ENCODE measurements at places on chromosomes 3 and 15. TPM values are rescaled to one million over a fixed set of nuclear protein-coding genes. Genes with fewer than 3 reads are reported as not detected.

DNA sequence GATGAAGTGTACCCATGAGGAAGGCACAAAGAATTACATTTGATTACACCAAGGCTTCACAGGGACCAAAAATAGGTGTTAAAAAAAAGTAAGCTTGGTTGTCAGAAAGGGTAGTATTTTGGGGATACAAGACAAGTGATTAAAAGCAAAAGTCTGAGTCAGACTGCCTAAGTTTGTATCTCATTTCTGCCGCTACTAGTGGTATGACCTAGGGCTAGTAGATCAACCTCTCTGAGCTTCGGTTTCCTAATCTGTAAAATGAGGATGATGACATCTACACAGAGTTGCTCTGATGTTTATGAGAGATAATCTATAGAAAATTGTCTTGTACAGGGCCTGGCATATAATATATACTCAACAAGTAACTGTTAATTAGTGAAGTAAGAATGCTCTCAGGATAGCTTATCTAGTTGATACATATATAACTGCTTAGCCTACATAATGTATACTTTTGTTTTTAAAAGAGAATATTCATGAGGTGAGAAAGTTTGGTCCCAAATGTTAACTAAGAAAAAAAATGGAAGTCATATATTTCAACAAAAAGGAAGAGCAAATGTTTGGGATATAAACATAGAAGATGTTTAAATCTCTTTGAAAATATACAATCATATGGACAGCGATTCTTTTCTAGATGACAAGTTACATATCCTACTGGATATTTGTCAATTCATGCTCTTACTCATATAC is 163.0 kb upstream of the SLC2A2 start:
- no peak overlapping the region for H3K27ac ChIP-seq
- no peak overlapping the region for H3K4me3 ChIP-seq
- no peaks in the 10 kb centered on the region for H3K36me3 ChIP-seq
- no peak for DNase-seq

DNA sequence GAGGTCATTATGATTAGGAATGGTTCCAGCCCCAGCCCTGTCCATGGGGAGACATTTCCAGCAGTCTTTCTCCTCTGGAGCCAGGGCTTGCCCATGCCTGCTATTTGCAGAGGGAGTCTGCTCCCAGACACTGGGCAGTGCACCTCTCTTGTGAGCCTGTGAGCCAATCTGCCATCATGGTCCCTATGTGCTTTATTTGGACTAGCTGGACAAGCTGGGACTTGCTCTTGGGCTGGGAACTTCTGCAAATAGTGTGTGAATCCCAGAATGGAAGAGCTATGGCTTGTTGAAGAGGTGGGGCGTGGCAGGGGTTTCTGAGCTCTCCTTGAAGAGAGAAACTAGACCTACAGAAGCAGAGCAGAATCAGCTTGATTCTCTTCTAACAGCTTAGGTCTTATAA is 53.7 kb upstream of the KY start:
- H3K27ac ChIP-seq = no peak overlapping the region
- DNase-seq = no peak
- peaks cover 9% of the 10 kb centered on the region for H3K27me3 ChIP-seq
- H3K4me3 ChIP-seq = no peak overlapping the region
- no peaks in the 10 kb centered on the region for H3K4me1 ChIP-seq
- H3K36me3 ChIP-seq = no peaks in the 10 kb centered on the region

GRCh38 chr3:198071602-198072287 is 111.7 kb downstream of the LMLN start:
- no peak overlapping the region for H3K4me3 ChIP-seq
- peaks cover 2% of the 10 kb centered on the region for H3K4me1 ChIP-seq
- H3K27ac ChIP-seq = no peak overlapping the region
- DNase-seq = no peak

GRCh38 chr3:73694983-73695757 is 70.4 kb upstream of the PDZRN3 start:
- no peak overlapping the region for H3K27ac ChIP-seq
- H3K4me3 ChIP-seq = no peak overlapping the region
- peaks cover 7% of the 10 kb centered on the region for H3K4me1 ChIP-seq

- H3K36me3 ChIP-seq = no peaks in the 10 kb centered on the region
- H3K4me3 ChIP-seq = no peak overlapping the region
- no peak for DNase-seq
- peaks cover 11% of the 10 kb centered on the region for H3K4me1 ChIP-seq
Measured at GRCh38 chr3:20849975-20850374, 664.0 kb upstream of the SGO1 start.

- H3K27ac ChIP-seq = no peak overlapping the region
- no peak overlapping the region for H3K4me3 ChIP-seq
- no peaks in the 10 kb centered on the region for H3K4me1 ChIP-seq
Measured at GRCh38 chr15:52056001-52056400, 37.0 kb downstream of the MAPK6 start.

Gene EOMES
- total RNA-seq = not detected

DNA sequence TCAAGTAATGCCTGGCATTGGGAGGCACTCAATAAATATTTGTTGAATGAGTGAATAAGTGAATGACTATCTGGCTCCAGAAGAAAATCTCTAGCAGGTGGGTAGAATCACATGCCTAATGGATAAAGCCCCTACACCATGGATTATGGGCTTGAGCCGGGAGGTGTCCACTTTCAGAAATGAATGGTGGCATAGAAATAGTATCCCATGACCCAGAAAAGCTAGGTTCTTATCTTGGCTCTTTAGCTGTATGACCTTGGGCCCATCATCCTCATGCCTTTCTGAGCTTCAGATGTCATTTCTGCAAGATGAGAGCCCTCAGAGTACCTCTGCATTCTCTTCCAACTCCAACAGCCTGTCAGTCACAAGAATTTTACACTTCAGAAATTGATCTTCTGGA is 37.3 kb upstream of the TNIK start:
- H3K4me1 ChIP-seq = peaks cover 5% of the 10 kb centered on the region
- no peaks in the 10 kb centered on the region for H3K27me3 ChIP-seq
- no peak overlapping the region for H3K27ac ChIP-seq
- no peak for DNase-seq
- no peaks in the 10 kb centered on the region for H3K36me3 ChIP-seq

DNA sequence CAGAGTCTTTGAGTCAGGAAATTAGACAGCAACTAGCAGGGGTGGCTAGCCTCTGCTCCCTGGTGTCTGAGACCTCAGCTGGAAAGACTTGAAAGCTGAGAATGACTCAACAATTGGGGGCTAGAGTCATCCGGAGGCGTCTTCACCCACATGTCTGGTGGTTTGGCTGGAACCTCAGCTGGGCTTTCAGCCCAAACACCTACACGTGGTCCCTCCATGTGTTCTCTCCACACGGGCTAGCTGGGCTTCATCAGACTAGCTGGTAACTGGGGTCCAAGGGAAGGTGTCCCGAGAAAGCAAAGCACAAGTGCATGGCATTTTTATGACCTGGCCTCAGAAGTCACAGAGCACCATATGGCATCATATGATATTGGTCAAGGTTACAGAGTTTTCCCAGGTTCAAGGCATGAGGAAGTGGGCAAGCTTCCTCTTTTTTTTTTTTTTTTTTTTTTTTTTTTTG is 19.9 kb upstream of the ABHD2 start:
- no peak overlapping the region for H3K4me3 ChIP-seq
- H3K36me3 ChIP-seq = peaks cover 2% of the 10 kb centered on the region
- no peak overlapping the region for H3K27ac ChIP-seq
- DNase-seq = no peak
- H3K4me1 ChIP-seq = peaks cover 2% of the 10 kb centered on the region
- no peaks in the 10 kb centered on the region for H3K27me3 ChIP-seq

GRCh38 chr15:80710635-80711554 is 15.8 kb downstream of the ABHD17C start:
- H3K27me3 ChIP-seq = no peaks in the 10 kb centered on the region
- no peak overlapping the region for H3K4me3 ChIP-seq
- no peak for DNase-seq
- no peak overlapping the region for H3K27ac ChIP-seq
- peaks cover 21% of the 10 kb centered on the region for H3K4me1 ChIP-seq
- no peaks in the 10 kb centered on the region for H3K36me3 ChIP-seq

DNA sequence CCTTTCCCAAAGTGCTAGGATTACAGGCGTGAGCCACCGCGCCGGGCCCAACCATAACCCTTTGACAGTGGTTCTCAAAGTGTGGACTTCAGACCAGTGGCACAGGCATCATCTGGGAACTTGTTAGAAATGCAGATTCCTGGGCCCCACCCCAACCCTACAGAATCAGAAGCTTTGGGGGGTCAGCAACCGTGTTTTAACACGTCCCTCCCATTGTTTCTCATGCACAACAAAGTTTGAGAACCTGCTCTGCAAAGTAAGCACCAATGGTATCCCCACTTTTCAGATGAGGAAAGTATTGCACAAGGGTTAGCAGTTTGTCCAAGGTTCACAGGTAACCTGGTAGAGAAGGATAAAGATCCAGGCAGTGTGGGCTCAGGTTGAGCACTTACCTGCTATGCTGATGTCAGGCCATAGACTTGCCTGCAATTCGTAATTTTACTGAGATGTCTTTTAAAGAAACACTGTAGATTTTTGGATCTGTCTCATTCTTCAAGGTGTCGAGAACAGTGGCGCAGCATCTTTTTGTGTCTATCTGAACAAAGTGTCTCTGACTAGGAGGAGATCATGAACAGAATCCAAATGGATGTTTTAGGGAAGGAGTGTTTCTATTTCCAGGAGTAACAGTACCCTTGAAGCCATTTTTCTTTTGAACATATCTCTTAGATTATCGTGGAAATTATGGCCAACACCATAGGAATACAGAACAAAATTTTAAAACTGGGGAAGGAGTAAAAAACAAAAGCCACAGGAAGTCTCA is 2.5 kb downstream of the GXYLT2 start:
- H3K27ac ChIP-seq = no peak overlapping the region
- H3K4me1 ChIP-seq = peaks cover 21% of the 10 kb centered on the region
- no peak overlapping the region for H3K4me3 ChIP-seq
- no peaks in the 10 kb centered on the region for H3K36me3 ChIP-seq

DNA sequence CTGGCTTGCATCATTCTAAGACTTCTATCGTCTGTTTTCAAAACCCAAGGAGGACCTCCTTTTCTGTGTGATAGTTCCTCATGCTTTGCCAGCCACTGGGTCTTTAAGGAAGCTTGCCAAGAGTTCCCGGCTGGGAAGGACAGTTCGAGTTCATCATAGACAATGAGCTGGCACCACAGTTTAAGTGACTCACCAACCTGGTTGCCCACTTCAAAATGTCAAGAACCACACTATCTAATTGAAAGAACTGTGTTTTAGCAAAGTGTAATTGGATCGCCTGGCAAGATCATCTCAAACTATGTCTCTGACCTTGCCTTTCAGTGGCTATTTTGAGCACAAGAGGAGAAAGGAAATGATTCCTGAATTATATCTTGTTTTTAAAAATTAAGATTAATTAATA is 27.9 kb downstream of the SOX2 start:
- H3K36me3 ChIP-seq = no peaks in the 10 kb centered on the region
- H3K4me3 ChIP-seq = no peak overlapping the region
- DNase-seq = no peak
- H3K27ac ChIP-seq = no peak overlapping the region

- H3K4me3 ChIP-seq = no peak overlapping the region
- H3K4me1 ChIP-seq = peaks cover 10% of the 10 kb centered on the region
- no peaks in the 10 kb centered on the region for H3K27me3 ChIP-seq
- no peak for DNase-seq
- peaks cover 21% of the 10 kb centered on the region for H3K36me3 ChIP-seq
Measured at GRCh38 chr15:90015749-90016148, 14.6 kb downstream of the ZNF710 start.

GRCh38 chr15:78098131-78098755 is 5.9 kb downstream of the SH2D7 start:
- no peak overlapping the region for H3K27ac ChIP-seq
- H3K27me3 ChIP-seq = peaks cover 15% of the 10 kb centered on the region
- H3K4me1 ChIP-seq = no peaks in the 10 kb centered on the region
- no peaks in the 10 kb centered on the region for H3K36me3 ChIP-seq
- H3K4me3 ChIP-seq = no peak overlapping the region

- peaks cover 6% of the 10 kb centered on the region for H3K27me3 ChIP-seq
- peak overlapping the region; percentile 98 for H3K27ac ChIP-seq
- peaks cover 8% of the 10 kb centered on the region for H3K4me1 ChIP-seq
- peak; percentile 45 for DNase-seq
- peaks cover 5% of the 10 kb centered on the region for H3K36me3 ChIP-seq
- H3K4me3 ChIP-seq = peak overlapping the region; percentile 96
Measured at GRCh38 chr15:44662478-44663409, 718 bp downstream of the SPG11 start.

Gene UNC13C
- 7.7 TPM for total RNA-seq

GRCh38 chr3:45170096-45170495 is 23.9 kb upstream of the CDCP1 start:
- peaks cover 16% of the 10 kb centered on the region for H3K4me1 ChIP-seq
- H3K27ac ChIP-seq = no peak overlapping the region
- peaks cover 3% of the 10 kb centered on the region for H3K36me3 ChIP-seq
- no peak for DNase-seq
- H3K4me3 ChIP-seq = no peak overlapping the region
- H3K27me3 ChIP-seq = peaks cover 3% of the 10 kb centered on the region

DNA sequence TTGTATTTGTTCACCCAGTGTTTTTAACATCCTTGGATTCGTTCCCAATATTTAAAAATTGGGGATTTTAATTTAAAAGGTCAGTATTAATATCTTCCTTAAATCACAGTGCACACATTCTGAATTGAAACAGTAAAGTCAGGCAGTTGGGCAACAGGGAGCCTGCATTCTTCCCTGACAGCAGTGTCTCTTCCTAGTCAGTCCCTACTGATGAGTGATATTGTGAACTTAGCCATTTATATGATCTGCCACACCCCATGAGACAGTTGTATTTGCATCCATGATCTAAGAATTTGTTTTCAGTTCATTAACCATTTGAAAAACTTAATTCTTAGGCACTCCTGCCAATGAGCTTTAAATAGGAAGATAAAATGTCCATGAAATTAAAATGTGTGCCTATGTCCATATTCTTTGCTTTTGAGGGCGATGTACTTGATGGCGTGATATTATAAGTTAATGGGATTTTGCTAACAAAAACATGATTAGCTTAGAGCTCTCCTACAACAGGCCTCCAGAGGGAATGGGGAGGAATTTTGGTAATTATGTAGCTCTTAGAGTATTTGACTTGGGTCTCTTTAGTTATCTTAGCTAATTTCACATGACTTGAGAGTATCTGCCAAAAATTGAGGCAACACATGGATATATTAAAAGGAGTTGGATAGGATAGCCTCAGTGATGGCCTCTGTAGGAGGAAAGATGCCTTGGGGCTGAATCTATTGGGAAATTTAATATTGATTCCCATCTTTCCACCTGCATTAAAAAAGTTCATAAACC is 219.3 kb downstream of the PTPRG start:
- no peak overlapping the region for H3K4me3 ChIP-seq
- DNase-seq = no peak
- peaks cover 9% of the 10 kb centered on the region for H3K4me1 ChIP-seq
- H3K27me3 ChIP-seq = no peaks in the 10 kb centered on the region

DNA sequence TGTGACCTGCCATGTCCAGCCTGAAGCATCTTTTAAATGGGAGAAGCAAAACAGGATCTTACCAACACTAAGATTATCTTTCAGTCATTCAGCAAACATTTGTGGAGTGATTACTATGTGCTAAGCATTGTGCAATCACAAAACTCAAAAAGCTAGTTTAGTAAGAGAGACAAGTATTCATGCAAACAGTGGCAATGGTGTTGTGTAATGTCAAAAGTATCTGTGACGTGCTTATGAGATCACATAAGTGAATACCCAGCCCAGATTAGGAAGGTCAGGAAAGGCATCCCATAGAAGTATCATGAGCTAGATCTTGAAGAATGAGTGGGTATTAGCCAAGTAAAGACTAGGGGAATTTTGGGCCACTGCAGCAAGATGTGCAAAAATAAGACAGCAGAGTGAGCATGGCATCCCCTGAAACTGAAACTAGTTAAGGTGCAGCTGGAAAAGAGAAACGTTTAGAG is 32.1 kb downstream of the SEC62 start:
- peaks cover 7% of the 10 kb centered on the region for H3K36me3 ChIP-seq
- no peak overlapping the region for H3K27ac ChIP-seq
- H3K4me3 ChIP-seq = no peak overlapping the region

Gene GFM1
- total RNA-seq = 34.4 TPM
